ENCODE measurements at places on chromosomes 1 and 21.

- DNase-seq, result peak; percentile 75
These were observed 6.1 kb downstream of the NUP210L start for GRCh38 chr1:154148807-154149206.

DNA sequence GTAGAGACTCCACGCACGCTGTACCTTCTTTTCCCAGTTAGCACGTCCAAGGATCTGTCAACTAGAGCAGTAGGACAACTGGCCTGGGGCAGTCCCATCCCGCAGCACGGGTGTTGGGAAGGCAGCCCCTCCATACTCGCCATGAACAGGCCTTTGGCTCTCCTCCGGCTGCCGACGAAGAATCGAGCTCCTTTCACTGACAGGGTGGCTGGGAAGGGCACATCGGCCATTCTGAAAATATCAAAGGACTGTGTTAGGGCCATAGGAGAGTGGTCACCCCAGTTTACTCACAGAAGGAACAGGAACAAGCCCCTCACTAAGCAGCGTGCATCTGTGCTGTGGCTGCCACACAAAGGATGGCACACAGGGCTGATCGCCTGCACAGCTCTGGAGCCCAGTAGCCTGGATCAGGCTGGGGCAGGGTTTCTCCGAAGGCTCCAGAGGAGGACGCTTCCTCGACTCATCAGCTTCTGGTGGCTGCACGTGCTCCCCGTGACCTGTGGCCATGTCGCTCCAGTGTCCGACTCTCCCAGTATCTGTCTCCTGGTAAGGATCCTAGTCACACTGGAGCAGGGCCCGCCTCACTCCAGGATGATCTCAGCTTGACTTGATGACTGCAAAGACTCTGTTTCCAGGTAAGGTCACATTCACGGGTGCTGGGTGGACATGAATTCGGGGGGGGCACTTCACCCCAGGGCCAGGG lies 8.9 kb downstream of the KRTAP10-1 start:
- no peak for DNase-seq

- DNase-seq, result peak; percentile 74
These were observed 13.0 kb downstream of the CHIT1 start for GRCh38 chr1:203216274-203217138.

DNA sequence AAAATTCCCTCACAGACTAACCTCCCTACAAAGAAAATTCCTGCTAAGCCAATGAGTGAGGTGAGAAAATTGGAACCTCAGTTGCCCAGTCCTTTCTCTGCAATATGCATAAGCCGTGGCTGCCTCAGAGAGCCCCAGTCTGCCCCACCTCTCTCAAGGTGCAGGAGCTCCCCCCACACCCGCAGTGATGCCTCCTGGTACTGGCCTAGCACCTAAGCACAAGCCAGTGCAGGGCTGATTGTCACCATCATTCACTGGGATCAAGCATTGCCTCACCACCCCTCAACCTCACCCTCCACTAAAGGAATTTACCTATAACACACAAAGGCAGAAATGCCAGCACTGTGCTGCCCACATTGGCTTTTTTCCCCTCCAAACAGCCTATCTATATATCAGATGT lies 56.9 kb downstream of the CD34 start:
- no peak for DNase-seq

DNA sequence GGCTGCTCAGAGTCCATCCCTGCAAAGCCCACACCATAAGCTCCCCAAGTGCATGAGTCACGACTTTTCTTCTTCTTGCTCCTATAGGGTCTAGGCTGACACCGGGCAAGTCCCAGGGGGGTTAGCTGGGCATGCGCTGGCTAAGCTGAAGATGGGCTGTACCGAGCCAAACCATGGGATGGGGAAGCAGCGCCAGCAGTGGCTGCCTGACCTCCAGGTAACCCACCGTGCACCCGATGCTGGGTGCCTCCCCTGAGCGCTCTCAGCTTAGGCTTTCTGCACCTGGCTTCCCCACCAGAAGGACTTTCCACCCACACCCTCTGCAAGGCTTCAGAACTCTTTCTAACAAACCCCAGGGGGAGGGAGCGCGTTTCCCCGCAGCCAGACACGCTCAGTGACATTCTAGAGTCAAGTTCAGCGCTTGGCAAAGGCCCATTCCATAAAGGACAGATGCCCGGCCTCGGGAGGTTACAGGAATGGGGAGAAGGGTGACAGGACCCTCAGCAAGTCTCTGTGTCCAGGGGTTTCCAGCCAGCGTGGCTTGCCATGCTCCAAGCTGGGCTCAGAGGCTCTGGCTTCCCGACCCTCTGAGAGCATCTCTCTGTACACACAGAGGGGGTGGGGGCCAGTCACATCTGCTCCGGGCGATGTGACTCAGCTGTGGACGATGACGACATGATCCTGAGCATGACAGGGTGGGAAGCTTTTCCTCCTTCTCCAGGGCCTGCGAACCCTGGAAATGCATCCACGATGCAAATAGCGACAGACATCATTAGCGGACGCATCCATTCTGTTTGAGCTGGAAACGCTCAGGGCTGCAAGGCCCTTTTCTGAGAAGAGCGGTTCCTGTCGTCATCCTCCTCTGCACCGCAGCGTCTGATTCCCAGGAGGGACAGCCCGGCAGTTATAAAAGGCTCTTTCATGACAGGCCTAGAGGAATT lies 107.8 kb downstream of the SIK1 start:
- no peak for DNase-seq

DNA sequence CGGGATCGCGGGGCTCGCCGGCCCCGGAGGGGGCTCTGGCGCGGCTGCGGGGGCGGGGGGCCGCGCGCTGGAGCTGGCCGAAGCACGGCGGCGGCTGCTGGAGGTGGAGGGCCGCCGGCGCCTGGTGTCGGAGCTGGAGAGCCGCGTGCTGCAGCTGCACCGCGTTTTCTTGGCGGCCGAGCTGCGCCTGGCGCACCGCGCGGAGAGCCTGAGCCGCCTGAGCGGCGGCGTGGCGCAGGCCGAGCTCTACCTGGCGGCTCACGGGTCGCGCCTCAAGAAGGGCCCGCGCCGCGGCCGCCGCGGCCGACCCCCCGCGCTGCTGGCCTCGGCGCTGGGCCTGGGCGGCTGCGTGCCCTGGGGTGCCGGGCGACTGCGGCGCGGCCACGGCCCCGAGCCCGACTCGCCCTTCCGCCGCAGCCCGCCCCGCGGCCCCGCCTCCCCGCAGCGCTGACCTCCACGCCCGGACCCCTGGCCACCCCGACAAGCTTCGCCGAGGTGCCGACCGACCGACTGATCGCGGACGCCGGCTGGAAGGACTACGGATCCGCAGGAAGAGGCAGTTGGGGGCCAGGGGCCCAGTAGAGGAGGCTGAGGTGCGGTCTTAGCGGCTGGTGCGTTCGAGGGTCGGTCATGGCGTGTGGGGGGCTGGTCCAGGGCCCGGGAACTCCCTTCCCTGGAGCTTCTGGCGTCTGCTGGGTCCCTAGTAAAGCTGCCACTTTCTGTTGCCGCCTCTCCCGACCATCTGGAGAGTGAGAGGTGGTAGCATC lies 711 bp downstream of the TRNP1 start:
- DNase-seq, result no peak

GRCh38 chr1:94068096-94068998 lies 52.6 kb downstream of the ABCA4 start:
- DNase-seq, result peak; percentile 86

DNA sequence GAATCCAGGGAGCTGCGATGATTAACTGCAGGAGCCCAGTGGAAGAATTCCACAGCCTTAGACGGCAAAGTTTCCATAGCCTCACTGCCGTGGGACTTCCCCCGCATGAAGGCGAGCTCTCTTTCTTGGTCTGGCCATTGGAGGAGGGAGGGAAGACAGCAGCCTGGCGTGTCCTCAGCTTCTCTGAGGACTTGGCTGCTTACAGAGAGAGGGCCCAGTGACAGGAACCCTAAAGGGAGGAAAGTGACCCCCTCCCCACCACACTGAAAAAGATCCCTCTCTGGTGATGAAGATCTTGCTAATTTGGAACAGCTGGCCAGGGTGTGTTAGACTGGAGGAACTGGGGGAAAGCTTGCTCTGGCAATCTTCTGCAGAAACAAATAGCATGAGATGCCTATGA lies 41.0 kb downstream of the ATP2B4 start:
- no peak for DNase-seq

DNA sequence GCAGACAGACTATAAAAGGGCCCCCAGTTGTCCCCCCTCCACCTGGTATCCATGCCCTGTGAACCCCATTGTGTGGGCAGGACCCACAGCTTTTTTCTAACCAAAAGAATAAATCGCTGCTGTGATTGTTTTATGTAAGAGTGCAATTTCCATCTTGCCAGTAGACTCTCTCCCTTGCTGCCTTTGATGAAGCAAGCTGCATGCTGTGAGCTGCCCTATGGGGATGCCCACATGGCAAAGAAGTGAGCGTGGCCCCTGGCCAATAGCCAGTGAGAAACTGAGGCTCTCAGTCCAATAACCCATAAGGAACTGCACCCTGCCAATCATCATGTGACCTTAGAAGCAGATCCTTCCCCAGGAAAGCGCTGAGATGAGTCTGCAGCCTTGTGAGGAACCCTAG lies 37.8 kb upstream of the FMOD start:
- DNase-seq, result no peak

DNA sequence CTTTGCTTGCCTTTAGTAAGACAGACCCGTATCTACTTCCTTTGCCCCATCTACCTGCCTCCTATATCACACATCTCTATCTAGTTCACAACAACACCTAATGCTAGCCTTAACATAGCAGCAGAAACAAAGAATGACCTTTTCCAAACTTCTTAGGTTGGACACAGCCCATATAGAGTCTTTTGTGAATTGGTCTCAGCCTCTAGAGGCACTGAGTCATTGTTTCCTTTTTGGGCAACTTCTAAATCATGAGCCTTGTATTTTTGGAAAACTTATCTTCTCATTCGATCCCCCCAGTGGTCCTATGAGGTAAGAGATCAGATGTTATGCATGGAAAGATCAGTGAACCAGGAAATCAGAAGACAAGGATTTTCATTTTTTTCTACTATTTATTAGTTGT lies 679.4 kb upstream of the USP24 start:
- peak; percentile 4 for DNase-seq

DNA sequence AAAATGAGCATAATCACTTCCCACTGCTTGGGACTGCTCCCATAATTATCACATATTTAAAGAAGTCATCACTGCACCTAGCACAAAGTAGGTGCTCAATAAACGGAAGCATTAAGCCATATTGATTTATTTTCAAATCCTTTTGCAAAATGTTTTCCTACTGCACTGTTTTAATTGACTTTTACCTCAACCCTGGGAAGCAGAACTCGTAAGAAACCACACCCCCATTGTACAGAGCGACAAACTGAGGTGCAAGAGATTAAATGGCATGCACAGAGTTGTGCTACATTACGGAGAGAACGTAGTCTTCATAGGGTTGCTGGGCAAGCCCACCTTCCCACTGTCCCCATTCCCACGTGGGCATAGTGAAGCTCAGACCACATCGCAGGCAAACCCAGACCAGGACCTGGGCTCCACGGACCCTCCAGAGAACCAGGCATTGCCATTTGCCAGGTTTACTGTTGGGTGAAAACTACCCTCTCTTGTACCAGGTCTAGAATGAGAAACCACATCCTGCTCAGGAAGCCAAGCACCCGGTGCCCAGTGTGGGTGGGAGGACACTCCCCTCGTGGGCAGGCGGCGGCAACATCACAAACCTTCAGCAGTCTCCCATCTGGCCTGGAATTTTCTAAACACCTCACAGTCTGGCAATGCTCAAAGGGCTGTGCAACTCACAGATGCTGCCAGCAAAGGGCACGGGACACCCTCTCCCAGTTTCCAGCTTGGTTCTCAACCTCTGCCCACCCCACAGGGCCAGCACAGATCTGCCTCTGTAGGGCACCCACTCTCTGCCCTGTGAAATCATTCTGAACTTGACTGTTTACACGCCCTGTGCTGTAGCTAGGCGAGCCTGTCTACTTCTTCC lies 8.2 kb downstream of the IFFO2 start:
- DNase-seq, result no peak

GRCh38 chr21:41712730-41713129 lies 54.1 kb downstream of the RIPK4 start:
- DNase-seq, result no peak

DNA sequence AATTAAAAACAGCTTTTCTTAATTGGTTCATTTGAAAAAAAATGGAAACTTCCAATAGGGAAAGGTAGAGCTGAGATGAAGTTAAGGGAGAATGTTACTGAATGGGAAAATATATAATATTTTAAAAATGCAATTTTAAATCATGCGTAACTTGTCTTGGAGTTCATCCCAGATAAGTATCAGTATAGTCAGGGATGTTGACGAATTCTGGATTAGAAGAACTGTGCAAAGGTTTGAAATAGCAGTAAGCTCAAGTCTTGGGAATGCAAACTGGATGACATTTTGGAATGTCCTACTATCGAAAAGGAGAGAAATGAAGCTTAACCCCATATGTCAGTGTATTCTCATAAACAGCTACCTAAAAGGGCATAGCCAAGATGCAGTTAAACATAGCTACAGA lies 4.0 kb upstream of the ST6GALNAC3 start:
- no peak for DNase-seq

- DNase-seq, result no peak
These were observed 137.6 kb upstream of the SGIP1 start for GRCh38 chr1:66396212-66396890.

DNA sequence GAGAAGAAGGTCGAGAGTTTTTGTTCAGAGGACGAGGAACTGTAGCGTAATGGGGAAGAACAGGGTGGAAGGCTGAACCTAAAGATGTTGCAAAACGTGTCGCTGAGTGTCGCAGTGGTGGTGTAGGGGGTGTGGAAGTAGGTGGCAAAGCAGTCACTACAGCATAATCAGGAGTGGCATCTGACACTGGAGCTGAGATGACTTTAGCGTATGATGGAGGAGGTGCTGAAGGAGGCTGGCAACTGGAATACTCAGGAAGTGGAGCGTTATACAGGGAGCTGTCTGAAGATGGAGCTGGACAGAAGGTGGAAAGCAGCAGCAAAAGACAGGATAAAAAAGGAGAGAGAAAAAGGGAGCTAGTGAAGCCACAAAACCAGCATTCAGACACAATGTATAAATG lies 89.9 kb upstream of the LBR start:
- DNase-seq, result no peak

DNA sequence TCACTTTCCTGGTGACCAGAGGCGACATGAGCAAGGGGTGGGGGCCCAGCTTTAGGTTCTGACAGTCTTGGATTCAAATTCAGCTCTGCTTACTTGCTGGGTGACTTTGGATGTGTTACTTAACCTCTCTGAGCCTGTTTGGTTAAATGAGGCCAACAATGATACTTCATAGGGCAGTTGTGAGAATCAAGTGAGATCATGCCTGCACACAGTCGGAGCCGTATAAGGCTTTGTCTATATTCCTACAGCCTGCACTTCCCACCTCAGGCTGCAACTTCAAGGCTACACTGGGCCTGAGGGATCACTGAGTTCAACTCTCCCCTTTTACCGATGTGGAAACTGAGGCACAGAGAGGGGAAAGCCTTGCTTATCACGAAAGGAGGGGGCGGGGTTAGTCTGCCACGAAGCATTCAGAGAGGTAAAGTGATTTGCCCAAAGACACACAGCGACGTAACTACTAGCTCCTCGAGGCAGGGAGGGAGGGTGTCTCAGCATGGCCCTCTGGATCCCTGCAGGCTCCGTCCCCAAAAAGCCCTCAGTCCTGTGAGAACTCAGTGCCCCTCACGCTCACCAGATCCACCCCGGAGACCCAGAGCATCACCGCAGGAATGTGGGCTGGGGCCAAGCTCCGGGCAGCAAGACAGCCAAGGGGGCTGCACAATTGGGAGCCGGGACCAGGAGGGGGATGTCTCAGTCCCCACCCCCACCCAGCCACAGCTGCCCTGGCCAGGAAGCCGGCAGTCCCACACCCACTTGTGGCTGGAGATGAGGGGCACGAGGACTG lies 25.0 kb downstream of the SDC3 start:
- no peak for DNase-seq
